ENCODE measurements at places on chromosomes 3 and 15.

GRCh38 chr3:99108508-99108907 is 207.0 kb upstream of the DCBLD2 start:
- no peak for DNase-seq

DNA sequence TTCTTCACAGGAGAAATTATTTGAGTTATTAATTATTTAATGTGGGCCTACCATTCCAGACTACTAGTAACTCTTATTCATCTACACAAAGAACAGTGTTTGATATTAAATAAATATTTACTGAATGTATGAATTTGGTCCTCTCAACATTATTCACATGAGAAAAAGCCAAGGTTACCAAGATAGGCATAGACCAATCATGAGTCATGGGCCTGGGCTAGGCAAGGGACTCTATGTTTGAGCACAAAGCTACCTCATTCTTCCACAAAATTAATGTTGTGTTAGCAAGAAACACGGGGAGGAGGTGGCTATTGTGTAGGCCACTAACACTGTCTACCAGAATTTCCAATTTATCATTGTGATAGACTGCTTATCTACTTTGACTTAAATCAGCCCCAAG is 115.7 kb downstream of the SERPINI1 start:
- no peak for DNase-seq

- DNase-seq, result peak; percentile 43
Measured at GRCh38 chr3:87792534-87793336, 266.1 kb downstream of the CGGBP1 start.

GRCh38 chr3:45806072-45806471 is 9.7 kb upstream of the SLC6A20 start:
- no peak for DNase-seq

DNA sequence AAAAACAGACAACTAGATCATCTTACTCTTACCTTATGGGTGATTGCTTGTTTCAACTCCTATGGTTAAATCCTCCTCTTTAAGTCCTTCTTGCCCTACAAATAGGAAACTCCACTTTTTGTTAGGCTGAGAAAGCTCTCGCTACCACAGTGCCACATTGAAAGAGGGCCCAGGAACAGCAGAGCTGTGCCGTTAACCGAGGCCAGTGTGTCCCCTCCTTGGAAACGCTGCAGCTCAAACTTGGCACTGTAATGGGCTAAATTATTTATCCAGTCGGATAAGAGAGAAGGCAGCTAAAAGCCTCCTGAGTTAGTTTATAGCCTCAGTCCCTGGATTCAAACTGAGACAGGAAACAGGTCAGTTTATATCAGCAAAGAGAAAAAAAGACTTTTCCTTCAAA is 46.1 kb downstream of the KBTBD12 start:
- no peak for DNase-seq

GRCh38 chr3:184133840-184134745 is 1.1 kb upstream of the EIF2B5 start:
- peak; percentile 89 for DNase-seq

GRCh38 chr3:47863391-47864128 is 60.6 kb downstream of the DHX30 start:
- no peak for DNase-seq

GRCh38 chr3:4065085-4065484 is 238.1 kb upstream of the SETMAR start:
- DNase-seq, result no peak

All from hematopoietic multipotent progenitor cell treated with erythropoietin and hydrocortisone succinate and interleukin-3 and kit ligand, for 8 days (in vitro differentiated cells).